Mesendoderm (in vitro differentiated cells): ENCODE measurements at places on chromosomes 7 and 10.

DNA sequence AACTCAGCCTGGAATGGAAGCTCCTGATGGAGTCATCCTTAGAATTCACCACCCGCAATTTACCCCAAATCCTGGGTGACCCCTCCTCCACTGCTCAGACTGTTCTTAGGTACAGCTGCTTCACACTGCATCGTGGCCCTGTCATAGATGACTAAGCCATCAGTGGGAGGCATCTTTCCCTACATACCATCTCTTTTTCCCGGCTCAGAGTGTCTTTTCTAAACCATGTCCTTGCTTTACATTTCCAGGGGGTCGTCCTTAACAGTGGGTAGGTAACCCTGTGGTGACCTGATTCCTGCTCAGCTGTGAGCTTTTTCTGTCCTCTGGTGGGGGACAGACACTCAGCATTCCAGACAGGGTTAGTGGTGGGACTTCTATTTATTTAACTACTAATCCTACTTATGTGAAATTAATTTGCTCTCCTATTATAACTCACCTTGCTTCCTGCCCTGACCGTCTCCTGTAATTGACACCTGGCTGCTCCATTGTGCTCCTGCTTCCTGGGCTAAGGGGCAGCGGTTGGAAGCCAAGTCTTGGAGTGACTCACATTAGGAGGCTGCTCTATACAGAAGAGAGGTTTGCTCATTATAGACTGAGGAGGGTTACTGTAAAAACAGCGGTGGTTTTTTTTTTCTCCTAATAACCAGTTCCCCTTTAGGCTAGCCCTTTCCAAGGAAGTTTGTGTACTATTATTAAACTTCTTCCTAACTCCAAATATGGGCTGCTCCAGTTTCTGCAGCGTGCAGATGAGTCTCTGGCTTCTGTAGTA is 40.6 kb downstream of the PYROXD2 start:
- DNase-seq: peak; percentile 41

DNA sequence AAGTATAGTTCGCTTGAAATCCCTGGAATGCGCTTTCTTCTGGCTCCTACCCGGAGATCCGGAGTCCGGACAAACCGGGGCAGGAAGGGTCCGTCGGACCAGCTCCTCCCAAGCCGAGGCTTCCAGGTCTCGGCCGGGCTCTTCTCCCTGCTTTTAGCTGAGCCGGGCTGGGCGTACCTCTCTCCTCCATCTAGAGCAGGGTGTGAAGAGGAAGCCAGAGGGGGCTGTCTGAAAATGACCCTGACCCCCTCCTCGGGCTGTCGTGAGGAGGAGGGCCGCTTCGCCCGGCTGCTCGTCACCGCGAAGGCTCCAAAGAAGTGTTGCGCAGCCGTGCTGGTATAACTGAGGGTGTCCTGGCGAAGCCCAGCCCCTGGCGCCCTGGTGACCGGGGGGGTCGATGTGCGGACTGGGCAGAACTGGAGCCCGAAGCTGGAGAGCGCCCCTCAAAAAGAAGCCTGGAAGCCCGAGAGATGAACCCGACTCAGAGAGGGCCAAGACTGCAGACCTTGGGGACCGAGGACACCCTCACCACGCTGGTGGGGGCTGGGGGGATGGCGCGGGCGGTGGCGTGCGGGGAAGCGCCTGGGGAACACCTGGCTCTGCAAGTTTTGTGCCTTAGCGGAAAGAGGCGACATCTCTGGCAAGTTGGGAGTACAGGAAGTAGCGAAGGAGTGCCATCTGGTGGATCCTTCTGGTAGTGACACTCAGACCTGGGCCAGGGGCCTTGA is 5.7 kb downstream of the KAZALD1 start:
- peak; percentile 92 for DNase-seq

DNA sequence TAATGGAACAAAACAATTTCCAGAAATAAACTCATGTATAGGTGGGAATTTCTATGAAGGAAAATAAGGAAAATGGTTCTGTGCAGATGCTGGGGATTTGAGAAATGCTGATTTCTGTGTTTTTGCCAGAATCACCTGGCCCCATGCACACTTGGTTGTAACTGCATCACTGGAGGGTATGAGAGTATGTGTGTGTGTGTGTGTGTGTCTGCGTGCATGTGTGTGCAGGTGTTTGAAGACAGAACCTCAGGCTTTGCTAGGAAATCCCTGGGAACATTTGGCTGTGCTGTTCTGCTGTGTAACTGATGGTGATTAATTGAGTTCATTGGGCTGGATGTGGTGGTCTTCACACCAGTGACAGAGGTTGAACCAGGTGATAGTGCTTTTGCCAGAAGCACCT is 141.6 kb downstream of the CAMK1D start:
- DNase-seq: no peak

- DNase-seq: no peak
Observed at GRCh38 chr7:77674878-77675277, 21.4 kb upstream of the RSBN1L start.

GRCh38 chr7:116258734-116259133 is 48.4 kb downstream of the TES start:
- peak; percentile 47 for DNase-seq

- DNase-seq: no peak
Observed at GRCh38 chr7:137001041-137001440, 132.6 kb downstream of the CHRM2 start.

GRCh38 chr7:13181216-13181615 is 493.8 kb downstream of the ARL4A start:
- DNase-seq: no peak

DNA sequence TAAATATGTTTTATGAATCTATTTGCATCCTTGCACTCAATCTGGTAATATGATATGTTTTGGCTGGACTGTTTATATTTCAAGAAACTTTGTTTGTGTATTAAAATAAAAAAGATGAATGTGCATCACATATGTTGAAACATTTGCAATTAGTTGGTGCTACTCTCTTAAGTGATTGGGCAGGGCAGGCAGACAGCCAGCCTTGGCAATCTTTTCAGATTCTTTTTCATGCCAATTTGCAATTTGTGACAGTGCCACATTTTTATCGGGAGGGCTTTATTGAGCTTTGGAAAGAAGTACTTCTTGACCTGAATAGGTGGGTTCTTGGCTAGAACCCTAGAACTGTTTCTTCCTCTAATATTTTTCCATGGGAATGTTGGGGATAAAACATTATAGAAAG is 152.2 kb downstream of the NXPH1 start:
- DNase-seq: no peak

DNA sequence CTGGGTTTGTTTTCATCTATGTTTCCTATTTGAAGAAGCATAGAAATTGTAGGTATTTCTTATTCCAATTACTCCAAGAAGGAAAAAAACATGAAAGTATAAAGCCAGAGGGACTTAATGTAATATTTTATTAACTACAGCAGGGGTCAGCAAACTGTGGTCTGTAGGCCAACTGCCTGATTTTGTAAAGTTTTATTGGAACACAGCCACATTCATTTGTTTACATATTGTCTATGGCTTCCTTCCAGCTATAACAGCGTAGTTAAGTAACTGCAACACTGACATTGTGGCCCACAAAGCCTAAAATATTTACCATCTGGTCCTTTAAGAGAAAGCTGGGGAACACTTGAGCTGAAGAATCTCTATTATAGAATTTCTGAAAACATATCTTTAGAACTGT is 306.2 kb downstream of the BICC1 start:
- DNase-seq: no peak

DNA sequence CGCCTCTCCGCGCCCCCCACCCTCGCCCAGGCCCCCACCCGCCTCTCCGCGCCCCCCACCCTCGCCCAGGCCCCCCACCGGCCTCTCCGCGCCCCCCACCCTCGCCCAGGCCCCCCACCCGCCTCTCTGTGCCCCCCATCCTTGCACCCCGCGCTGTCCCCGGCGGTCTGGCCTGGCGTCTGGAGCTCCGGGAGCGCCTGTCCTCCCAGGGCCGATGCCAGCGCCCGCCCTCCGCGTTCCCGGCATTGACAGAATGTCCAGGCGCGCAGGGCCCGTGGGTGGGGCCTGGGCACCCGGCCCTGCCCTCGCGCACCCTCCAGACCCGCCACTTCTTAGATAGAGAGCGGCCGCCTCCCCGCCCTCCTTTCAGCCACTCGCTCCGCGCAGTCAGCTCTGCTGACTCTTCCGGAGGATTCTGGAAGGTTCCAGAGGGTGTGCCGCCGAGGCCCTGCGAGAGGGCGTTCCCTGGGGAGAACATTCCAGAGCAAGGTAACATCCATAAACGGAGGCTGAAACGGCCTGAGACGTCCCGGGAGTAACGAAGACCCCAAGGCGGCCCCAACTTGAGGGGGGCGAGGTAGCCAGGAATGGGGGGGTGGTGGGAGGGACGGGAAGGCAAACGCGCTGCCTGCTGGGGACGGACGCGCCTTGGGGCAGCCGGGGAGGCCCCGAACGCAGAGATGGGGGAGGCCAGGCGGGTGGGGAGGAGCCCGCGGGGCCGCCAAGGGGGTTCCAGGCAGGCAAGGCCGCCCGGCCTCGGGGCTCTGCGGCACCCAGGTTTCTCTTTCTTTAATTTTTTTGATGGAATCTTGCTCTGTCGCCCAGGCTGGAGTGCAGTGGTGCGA is 117.8 kb downstream of the DYNC2I1 start:
- DNase-seq: no peak

DNA sequence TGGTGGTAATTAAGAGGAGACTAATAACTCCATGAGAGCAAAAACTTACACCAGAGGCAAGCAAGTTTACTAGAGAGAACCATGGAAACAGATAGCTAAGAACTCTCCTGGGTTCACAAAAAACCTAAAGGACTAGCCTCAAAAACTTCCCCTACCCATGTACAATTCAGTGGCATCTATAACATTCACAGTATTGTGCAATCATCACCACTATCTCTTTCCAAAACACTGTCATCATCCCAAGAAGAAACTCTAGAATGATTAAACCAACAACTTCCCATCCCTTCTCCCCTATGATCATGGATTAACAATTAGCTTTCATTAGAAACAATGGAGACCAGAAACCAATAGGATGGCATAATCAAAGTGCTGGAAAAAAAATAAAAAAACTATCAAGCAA is 1038.3 kb downstream of the LRMDA start:
- DNase-seq: no peak

DNA sequence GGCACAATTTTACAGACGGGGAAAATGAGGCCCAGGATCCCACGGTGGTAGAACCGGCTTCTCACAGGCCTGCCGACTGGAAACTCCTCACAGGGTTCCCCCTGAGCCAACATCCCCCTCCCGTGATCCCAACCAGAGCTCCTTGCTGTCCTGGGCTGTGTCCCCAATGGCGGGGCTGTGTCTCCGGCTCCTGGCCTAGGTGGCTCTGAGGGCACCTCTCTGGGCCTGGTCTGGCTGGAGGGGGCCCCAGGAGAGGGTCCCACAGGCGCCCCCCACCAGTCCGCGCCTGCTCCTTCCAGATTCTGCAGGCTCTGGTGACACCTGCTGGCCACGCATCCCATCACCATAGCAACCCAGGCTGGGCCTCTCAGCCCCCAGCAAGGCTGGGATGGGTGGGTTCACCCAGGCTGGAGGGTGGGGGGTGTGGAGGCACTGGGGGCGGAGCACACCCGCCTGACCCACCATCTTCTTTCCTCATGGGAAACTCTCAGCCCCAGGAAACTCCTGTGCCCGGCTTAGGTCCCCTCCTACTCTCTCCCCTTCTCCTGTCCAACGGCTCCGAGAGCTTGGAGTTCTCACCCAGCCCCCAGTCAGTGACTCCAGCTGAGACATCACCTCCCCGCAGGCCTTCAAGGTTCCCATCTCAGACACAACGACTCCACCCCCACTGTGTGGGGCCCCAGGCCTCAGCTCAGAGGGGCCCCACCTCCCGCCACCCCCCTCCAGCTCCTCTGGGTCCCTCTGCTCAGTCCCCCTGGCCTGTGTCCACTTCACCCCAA is 27.1 kb upstream of the TNRC18 start:
- peak; percentile 80 for DNase-seq

DNA sequence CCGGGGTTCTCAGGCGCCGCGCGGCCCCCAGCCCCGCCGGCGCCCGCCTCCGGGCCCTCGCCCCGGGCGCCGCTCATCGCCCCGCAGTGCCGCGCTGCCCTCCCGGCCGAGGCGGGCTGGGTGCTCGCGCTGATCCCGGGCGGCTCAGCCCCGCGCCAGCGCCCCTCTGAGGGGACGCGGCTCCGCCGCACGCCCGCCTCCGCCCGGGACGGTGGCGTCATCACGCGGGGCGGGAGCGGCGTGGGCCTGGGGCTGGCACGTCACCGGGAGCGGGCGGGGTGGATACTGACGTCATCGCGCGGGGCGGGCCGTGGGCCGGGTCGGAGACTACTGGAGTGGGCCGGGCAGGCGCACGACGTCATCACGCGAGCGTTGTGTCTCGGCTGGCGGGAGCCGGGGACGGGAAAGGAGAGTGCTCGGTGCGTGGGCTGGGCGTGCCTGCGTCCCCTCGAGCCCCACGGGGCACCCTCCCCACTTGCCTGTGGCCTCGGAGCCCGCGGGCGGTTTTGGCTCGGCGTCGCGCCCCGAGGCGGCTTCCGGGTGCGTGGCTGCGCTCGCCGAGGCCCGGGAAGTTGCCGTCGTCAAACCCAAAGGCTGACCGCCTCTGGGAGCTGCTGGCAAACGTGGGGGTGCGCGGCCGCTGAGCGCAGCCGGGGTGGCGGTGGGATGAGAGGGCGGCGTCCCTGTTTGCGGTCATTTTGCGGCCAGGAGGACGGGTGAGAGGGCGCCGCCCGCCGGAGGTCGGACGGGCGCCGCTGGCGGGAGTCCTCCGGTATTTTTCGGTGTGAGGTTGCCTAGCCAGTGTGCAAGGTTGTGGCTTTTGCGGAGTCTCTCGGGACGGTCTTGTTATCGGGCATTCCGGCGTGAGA is at the start of gene ESYT2:
TSS of gene ESYT2 (minus strand) at position 168 of the 869 bp plus-strand sequence. CDS start at position 77, 91 bp downstream.
- peak; percentile 88 for DNase-seq

DNA sequence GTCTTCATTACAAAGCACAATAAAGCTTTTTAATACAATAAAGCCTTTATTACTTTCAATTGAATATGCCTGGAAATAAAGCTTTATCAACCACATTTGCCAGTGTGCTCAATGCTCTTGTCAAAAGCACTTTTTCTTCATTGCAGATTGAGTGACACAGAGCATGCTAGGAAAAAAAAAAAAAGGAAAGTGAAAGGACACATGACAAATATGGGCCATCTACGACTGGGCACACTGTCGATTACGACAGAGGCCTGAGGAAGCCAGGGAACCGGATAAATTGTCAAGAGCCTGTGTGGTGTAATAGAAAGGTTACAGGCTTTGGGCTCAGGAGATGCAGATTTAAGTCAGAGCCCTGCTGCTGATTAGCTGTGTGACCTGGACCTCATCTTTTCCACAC is 84.8 kb upstream of the LRGUK start:
- DNase-seq: no peak

DNA sequence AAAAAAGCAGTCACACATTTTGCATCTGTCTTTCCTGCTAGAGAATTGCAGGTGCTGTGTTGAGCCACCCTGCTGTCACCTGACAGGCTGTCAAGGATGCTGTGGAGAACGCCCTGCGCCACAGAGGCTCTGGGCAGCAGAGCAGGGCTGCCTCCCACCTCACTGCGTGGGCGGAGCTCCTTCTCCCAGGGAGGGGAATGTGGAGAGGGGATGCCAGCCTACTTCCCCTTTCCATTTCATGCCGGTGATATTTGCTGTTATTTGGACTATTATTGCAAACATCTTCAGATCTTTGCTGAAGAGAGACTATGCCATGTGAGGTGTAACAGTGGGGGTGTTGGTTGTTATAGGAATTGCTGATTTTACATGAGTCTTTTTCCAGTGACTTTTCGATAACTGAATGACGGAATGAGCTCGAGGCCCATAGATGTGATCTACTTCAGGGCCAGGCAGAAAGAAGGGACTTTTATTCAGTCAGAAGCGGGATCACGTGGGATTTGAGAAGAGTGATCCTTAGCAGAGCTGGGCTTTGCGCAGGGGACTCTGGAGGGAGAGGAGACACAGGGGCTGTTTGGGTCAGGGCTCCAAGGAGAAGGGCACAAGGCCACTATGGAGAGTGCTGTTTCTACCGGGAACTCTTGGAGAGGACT is 13.6 kb upstream of the PRKAG2 start:
- DNase-seq: no peak
